ENCODE measurements at places on chromosomes 3 and 15. TPM values are rescaled to one million over a fixed set of nuclear protein-coding genes. Genes with fewer than 3 reads are reported as not detected.

DNA sequence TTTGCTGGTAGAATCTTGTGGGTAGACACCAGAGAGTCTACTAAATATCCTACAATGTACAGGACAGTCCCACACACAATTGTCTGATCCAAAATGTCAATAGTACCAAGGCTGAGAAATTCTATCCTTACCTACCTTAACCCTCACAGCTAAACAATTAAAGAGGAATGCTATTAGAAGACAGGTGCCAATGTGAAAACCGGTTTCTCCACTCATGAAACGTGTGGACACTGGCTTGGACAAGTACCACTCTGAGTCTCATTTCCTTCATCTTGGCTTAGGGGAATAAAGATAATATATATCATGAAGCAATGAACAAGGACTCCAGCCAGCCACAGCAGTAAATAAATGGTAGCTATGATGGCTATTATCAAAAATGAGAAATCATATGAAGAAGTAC is 90.2 kb downstream of the RFTN1 start:
- no peak for DNase-seq

TGFBR2 gene
- polyA plus RNA-seq = 52.1 TPM

GRCh38 chr3:53040351-53040820 is 5.5 kb downstream of the SFMBT1 start:
- no peak for DNase-seq

SELENOT gene
- polyA plus RNA-seq = 46.7 TPM

ASB7 gene
- polyA plus RNA-seq = 8.1 TPM

RYK gene
- 51.5 TPM for polyA plus RNA-seq

DNA sequence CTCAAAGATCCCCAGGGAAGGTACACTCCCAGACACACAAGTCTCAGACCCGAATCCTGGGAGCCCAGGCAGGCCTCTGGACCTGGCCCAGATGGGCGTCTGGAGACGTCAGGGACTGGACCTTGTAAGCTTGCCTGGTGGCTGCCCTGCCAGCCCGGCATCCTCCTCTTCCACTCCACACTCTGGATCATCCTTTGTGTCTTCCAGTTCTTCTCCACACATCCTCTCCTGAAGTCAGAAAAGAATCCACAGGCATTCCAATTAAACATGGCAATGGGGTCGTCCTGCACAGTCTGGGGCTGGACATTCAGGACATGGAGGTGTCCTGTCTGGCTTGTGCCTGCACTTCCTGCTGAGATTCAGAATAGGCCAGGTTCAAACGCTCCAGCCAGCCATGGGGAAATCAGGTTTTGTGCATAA is 208.8 kb upstream of the IGF1R start:
- no peak for DNase-seq

DNA sequence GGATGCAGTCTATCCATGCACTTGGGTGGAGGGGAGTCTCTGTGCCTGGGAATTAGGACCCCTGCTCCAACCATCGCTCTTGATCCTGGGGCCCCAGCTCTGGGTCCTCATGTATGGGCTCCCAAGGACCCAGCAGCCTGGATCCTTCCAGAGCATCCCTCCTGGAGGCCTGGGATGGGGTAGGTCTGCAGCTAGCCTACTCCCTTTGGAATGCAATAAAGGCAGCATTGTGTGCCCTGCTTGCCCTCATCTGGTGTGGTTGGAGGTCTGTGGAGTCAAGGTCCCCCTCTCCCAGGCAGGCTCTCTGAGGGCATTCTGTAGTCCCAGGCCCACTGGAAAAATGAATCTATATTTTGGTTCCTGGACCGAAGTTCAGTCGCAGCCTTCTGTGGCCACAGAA is 15.0 kb upstream of the SLC28A1 start:
- DNase-seq = no peak

- DNase-seq = no peak
These were observed 60.8 kb downstream of the DAPK2 start for GRCh38 chr15:63985221-63986184.

CFAP92 gene
- polyA plus RNA-seq = 1.1 TPM

- no peak for DNase-seq
These were observed 62.8 kb downstream of the NBEAL2 start for GRCh38 chr3:47042231-47042791.

DNA sequence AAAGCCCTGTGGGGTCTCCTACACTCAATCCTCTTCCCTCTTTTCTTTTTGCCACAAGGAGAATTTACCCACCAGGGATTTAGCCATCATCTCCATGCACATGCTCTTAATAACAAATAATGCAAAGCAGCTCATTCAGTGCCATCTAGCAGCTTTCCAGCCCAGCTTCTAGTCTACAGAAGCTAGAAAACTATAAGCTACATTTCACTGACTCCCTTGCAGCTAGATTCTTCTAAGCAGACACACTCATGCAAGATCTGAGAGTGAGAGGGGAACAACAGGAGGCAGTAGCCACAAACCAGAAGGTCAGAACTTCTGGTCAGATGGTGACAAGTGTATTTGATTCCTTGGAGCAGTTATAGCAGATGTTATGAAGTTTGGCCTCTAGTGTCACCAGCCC is 25.5 kb downstream of the OSBPL10 start:
- no peak for DNase-seq

DNA sequence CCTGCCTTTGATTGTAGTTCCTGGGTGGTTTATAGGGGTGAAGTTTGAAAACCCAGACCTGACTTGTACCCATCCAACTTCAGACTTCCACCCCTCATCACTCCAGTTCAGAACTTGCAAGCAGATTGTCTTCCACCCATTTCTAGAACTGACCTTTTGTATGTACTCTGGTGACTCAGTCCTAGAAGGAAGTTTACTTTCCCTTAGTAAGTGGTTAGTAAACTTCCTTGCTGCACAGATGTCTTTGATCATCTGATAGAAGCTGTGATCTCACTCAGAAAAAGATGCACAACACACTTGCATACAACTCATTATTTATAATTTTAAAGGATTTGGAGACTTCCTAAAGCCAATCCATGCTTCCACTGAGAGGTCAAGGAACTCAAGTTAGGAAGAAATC is 368.0 kb downstream of the MFSD1 start:
- DNase-seq = no peak

GRCh38 chr3:38978729-38979128 is 73.0 kb downstream of the SCN11A start:
- no peak for DNase-seq

DNA sequence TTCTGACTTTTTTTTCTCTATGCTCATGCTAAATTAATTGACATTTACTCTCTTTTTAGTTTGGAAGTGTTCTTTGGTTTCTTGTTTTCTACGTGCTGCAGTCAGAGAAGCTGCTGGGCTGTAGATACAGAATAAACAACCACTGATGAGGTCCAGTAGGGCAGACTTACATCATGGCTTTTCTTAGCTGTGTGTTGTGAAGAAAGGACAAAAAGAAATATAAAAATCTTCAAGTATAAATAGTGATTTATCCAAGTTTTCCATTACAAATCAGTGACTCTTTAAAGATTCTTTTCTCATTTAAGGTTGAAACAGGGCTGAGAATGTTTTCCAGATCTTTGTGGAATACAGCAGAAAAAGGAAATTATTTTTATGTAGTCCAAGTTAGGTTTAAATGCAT is 122.2 kb downstream of the CMSS1 start:
- no peak for DNase-seq

DNA sequence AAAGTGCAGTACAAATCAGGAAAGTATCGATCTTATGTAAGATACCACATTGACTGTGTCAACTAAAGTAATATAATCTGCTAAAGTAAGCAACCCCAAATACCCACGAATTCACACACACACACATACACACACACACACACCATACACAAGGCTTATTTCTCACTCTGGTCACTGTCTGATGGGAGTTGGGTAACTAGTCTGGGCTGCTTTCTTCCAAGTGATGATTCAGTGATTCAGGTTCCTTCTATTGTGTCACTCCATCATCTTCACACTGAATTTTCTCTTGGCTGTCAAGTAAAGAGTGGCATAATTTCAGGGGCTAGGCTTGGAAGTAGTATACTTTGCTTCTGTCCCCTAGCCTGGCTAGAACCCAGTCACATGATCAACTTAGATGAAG is 104.8 kb upstream of the CCDC54 start:
- DNase-seq = no peak

DNA sequence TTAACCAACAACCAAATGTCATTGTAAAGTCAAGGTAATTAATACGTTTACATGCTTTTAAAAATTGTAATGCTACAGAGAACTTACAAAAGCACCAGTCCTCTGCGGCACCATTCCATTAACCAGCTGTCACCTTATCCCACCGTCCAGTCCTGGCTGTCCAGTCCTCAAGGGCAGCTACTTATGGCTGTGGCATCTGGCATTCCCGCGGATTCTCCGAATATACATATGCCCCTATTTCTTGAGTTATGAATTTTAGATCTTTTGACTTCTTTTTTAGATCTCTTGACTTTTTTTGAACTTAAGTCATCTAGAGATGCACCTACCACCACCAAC is 382 bp upstream of the POMGNT2 start:
- DNase-seq = no peak

GRCh38 chr3:186589121-186589520 is 18.6 kb downstream of the DNAJB11 start:
- no peak for DNase-seq

- no peak for DNase-seq
These were observed 35.0 kb upstream of the VGLL3 start for GRCh38 chr3:87025661-87026645.

GRCh38 chr3:107588217-107588616 is 65.5 kb downstream of the BBX start:
- DNase-seq = no peak

DNA sequence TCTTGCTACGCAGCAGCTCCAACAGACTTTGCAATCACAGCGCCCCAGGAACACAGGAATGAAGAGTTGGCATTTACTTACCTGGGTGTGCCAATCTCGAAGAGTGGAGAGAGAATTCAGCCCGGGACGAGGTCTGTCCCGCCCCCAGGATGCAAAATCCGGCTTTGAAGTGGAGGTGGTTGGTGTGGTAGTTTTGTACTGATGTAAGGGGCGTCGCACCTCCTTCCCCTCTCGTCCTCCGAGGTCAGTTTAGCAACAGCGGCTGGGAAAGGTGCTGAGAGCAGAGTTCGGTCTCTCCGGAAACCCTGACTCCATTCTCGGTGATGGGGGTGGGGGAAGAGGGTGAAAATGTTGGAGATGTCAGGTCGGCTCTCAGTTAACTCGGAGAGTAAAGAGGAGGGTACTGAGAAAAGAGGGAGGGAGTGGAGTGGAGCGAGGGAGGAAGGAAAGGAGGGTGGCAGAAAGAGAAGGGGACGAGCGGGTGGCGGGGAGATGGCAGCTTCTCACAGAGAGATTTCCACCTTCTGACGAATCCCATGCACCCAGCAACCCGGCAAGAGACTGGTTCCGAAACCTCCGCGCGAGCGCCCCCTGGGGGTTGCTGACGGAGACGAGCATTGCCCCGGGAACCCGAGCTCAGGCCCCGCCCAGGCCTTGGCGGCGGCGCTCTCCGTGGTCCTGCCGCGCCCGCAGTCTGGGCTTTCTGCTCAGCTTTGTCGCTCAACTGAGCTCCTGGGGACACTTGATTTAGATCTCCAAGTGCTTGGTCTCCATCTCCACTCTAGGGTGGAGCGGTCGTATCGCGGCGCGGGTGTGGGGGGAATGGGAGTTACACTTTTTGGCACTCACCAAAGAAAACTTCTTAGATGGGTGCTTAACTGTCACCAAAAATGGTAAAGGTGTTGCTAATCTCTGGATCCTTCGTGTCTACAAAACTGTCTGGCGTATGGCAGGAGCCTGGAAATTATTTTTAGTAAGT is at the start of gene CPNE4:
Gene CPNE4 (minus strand): TSS at position 529 of the 979 bp plus-strand sequence.
- no peak for DNase-seq

DNA sequence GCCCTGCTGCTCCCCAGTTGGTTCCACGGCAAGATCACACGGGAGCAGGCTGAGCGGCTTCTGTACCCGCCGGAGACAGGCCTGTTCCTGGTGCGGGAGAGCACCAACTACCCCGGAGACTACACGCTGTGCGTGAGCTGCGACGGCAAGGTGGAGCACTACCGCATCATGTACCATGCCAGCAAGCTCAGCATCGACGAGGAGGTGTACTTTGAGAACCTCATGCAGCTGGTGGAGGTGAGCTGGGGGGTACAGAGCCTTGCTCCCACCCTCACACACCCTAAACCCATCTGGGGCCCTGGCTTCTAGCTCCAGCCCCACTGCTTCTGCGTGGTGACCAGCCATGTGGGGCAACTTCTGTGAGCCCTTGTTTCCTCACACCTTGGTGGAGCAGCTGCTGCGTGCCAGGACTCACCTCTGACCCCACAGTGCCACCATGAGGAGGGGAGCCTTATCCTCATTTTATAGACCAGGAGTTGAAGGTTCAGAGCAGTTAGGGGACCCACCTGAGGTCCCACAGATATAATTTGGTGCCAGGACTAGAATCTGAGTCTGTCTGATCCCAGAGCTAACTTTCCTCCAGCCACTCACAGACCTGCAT is 13.3 kb upstream of the LMAN1L start:
- no peak for DNase-seq

GRCh38 chr3:80750637-80751036 is 982.8 kb upstream of the ROBO1 start:
- no peak for DNase-seq

HOMER2 gene
- polyA plus RNA-seq = 34.8 TPM

DNA sequence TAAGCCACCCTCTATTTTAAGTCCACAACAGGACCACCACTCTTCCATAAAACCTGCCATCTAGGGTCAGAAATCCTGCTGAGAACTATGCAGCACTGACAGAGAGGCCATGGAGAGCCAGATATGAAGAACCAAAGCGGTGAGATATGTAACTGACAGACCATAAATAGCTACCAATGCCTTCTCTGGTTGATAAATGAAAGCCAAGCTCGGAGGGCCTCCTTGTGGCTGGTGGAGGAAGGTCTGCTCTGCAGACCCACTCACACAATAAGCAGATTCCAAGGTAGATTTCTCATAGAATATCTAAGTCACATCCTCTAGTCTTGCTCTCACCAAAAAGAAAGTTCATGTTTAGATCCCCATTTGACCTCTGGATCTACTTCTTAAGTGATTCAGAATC is 38.9 kb downstream of the RYK start:
- DNase-seq = no peak

GRCh38 chr3:146214493-146214892 is 36.4 kb downstream of the PLSCR4 start:
- no peak for DNase-seq

DNA sequence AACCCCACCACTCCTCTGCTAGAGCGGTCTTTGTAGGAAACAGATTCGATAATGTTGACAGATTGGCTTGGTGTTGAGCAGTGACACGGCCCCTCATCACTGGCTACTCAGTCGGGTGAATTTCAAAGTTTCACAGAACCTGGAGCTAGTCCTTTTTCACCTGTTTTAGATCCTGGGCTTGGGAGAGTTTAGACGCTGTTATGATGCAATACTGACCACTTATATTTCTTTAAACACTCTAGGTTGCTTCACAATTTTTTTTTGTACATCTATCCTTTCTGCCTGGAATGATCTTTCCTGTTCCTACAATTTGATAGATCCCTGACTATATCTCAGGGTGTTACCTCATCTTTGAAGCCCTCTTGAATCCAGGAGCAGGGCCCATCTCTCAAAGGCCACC is 97.1 kb upstream of the ATP10A start:
- DNase-seq = no peak

SLC28A2 gene
- polyA plus RNA-seq = 0.13 TPM
